Tibial nerve (tissue), 4 donors: ENCODE measurements at places on chromosomes 12 and 14.
A peak's percentile ranks its signal among the peaks of the same experiment; 100 is the strongest.

- DNase-seq, result no peak
Measured at GRCh38 chr12:115037830-115038229, 353.9 kb upstream of the TBX3 start.

GRCh38 chr14:79021766-79022165, 851.6 kb downstream of the NRXN3 start:
- DNase-seq, result no peak

DNA sequence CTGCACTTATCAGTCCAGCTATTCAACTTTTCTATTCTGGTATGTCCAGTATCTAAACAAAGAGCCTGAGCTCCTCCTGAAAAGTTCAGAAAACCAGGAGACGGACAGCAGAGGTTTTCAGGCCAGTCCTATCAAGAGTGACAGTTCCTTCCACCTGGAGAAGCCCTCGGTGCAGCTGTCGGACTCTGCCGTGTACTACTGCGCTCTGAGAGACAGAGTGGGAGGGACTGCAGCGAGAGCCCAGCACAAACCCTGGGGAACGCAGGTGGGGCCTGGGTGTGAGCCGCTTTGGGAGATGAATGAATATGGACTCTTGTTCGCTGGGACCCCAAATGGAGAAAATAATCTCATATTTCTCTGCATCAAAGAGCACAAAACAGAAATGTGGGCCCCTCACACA, 329.8 kb upstream of the OR4E1 start:
- no peak for DNase-seq

- DNase-seq, result no peak
Measured at GRCh38 chr14:76490735-76491134, 114.8 kb downstream of the ESRRB start.

DNA sequence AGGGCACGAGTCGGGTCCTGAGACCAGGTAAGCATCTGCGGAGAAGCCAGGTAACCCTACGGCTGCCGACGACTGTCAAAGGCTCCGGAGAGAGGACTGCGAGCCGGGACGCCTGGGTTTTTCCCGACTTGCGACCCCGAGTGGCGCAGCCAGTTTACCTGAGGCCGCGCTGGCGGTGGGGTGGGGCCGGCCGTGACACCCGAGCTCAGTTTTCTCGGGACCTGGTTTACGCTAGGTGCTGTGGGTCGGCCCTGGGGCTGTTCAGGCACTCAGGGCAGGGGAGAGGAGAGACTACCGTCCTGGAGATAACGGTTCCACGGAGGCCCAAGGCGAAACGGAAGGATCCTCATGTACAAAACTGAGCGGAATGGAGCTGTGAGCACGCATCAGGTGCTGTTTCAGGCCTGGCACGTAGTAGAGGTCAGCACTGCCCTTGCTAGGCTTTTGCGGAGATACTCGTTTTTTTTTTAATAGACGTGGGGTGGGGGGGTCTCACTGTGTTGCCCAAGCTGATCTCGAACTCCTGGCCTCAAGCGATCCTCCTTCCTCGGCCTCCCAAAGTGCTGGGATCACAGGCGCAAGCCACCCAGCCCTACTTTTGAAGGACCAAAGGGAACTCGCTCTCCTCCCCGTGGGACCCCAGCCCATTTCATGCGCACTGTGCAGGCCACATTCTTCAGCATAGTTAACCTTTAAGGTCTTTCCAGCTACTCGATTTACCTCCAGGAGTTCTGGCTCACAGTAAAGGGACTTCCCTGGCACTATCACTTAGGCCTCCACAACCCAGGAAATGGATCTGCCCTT, 471 bp downstream of the MTRFR start:
- DNase-seq, result no peak

DNA sequence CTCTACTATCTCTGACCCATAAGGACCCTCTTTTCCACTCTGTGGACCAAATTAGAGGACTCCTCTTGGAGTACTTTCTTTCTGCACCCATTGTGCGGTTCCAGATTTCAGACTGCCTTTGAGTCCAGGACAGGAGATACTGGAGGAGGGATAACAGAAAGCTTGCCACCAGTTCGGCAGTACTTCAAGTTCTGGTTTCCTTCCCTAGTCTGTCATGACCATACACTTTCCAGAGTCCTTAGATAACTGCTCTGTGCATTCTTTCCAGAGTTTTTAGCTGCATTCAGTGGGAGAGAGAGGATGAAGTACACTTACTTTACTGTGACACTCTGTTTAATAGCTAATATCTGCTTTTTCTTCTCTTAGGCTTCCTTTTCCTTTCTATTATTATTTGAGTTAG, 54.8 kb upstream of the OSBPL8 start:
- DNase-seq, result no peak

- DNase-seq, result no peak
Measured at GRCh38 chr12:112243255-112244110, 118.1 kb downstream of the TRAFD1 start.

DNA sequence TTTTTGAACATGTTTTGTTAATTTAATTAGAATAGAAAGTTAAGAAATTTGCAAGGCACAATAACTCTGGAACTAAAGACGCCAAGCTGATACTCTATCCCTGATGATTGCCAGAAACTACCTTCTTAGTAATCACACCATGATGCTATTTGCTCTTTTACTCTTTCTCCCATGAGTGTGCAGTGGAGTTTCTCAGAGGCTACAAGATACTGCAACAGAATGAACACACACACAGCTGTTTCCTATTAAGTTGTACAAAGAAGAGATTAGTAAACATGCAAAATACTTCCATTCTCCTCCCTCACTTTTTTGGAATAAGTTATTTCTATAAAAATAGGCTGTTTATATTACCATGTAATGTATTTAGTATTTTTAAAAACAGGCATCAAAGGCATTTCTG, 1367.5 kb downstream of the AACS start:
- no peak for DNase-seq

DNA sequence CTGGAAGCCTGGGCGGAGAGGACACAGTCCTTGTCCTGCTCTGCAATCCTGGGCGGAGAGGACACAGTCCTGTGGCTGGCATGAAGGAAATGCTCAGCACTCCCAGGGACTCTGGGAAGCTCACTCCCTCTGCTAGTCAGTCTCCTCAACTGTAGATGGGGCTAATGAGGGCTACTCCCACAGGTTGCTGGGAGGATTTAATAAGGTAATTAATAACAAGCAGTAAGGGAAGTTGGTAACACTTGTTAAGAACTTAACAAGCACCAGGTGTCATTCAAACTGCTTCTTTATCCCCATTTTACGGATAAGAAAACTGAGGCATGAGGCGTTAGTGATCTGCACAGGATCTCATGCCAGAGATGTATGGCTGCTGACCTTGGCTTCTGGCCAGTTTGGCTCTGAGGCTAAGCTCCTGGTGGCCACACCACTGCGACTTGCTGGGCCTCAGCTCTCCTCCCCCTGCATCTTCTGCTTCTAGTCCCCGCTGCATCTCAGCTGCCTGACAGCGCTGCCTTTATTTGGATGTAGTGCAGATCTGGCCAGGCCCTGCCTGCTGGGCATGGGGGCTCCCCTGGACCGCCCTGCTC, 54.1 kb upstream of the BEGAIN start:
- DNase-seq, result no peak

GRCh38 chr12:51923506-51924365, 16.4 kb downstream of the ACVRL1 start:
- DNase-seq, result peak; percentile 39

DNA sequence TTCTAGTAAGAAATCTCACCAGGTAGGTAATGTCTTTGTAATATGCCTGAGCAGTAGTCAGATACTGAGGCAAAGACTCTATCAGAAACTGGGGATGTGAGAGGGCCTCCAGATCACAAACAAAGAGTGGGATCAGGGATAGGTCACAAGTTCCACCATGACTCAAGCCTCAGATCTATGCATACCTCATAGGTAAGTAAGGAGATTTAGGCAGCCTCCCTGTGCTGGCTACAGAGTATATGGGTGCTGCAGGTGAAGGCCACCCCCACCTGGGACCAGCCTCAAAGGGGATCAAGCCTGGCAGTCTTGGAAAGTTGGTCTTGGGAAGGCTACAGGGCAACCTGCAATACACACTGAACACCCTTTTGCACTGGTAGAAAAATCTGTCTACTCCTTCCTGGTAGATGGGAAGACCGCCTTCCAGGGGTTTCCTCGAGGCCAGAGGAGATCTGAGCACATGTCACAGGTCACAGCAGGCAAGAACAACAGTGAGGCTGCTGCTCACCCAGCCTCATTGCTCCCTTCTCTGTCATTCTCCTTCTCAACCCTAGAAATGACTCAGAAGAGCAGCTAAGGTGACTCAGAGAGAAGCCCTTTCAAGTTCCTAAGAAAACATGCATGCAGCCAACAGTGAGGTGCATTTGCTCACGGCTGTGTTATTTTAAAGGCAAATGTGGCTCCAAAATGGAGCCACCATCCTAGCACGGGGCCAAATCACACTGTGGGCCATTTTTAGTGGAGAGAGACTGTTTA, 143.4 kb upstream of the CDKN3 start:
- DNase-seq, result no peak

DNA sequence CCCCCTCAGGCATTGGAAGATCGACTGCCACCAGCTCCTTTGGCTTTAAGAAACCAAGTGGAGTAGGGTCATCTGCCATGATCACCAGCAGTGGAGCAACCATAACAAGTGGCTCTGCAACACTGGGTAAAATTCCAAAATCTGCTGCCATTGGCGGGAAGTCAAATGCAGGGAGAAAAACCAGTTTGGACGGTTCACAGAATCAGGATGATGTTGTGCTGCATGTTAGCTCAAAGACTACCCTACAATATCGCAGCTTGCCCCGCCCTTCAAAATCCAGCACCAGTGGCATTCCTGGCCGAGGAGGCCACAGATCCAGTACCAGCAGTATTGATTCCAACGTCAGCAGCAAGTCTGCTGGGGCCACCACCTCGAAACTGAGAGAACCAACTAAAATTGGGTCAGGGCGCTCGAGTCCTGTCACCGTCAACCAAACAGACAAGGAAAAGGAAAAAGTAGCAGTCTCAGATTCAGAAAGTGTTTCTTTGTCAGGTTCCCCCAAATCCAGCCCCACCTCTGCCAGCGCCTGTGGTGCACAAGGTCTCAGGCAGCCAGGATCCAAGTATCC, 288.7 kb downstream of the NAV3 start:
- no peak for DNase-seq

DNA sequence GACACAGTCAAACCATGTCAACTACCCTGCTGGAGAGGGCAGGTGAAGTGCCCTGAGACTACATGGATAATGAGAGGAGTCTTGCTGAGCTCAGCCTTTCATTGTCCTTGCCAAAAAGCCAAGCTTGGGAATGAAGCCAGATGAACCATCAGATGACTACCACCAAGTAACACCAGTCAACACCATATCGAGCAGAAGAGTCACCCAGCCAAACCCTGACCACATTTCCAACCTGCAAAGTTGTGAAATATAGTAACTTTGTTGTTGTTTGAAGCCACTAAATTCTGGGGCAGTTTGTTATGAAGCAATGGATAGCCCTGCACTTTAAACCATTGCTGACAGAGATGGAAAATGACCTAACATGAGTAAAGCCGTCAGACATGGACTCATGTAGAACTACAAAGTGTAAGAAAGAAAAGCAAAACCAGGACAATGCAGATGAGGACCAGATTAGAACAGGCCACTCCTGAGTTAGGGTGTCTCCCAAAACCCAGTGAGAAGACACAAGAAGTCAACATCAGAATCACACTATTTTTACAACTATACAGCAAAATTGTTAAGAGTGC, 12.5 kb upstream of the CRADD start:
- no peak for DNase-seq

DNA sequence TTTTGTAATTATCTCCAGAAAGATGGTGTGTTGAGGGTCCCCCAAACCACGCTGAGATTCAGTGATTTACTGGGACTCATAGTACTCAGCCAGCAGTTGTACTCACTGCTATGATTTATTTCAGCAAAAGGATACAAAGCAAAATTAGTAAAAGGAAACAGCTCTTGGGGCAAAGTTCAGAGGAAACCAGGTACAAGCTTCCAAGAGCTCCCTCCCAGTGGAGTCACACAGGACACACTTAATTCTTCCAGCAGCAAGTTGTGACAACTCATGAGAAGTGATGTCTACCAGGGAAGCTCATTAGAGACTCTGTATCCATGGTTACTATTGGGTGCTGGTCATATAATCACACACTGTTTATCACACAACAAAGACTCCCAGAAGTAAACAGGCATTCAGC, 38.7 kb downstream of the TTC8 start:
- no peak for DNase-seq

DNA sequence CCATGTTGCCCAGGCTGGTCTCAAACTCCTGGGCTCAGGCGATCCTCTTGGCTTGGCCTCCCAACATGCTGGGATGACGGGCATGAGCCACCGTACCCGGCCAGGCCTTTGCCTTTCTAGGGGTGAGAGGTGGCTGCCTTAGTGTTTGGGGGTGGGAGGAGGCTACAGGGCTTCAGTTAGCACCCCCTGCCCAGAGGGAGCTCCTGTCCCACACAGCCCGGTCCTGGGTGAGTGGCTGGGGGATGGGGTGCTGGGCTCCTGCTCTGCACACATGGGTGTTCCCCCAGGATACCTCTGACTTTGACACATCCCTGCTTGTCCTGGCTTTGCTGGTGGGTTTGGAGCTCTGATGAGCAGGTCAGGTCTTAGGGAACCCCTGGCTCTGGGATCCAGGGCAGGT, 9.9 kb downstream of the ULK1 start:
- no peak for DNase-seq

DNA sequence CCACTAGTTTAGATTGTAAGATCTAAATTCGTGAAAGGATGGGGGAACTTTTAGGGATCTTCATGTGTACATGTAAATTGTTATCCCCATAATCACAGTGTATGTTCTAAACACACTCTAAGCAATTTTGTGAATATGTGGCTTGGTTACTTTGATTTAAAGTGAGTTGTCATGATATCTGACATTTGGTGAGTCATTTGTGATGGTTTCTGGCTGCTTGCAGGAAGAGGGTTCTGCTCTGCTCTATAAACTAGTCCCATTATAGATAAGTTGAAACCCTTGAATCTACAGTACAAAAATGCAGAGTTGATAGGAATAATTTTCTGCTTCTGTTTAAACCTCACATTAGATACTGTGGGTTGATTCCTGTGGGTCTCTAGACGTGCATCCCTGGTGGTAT, 14.8 kb downstream of the GUCY2C start:
- no peak for DNase-seq

GRCh38 chr12:131509701-131510100, 201.2 kb upstream of the SFSWAP start:
- DNase-seq, result no peak

DNA sequence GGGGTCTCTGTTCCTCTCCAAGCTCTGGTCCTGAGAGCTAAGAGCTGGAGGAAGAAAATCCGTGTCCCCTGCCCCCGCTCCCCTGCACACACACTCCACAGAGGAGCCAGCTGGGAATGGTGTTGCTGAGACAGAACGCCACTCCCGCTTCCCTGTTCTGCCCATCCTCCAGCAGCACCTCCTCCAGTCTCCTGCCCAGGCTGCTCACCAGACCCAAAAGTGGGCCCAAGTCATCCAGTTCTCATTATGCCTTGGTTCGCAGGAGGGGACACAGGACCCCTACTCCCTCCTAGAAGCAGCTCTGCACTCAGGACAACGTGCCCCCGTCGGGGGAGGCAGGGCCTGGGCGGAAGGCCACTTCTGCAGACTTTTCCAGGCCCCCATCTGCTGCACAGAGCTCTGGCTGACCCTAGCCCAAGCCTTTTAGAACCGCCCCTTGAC, 830 bp upstream of the TRMT61A start:
- DNase-seq, result no peak

GRCh38 chr14:49946320-49947141, 53.6 kb downstream of the ARF6 start:
- no peak for DNase-seq

GRCh38 chr12:121124402-121125109, 8.1 kb upstream of the P2RX7 start:
- no peak for DNase-seq

GRCh38 chr12:77577791-77578190, 252.9 kb upstream of the NAV3 start:
- no peak for DNase-seq

GRCh38 chr12:114213055-114213581, 192.8 kb downstream of the TBX5 start:
- no peak for DNase-seq

GRCh38 chr12:94973221-94973620, 30.3 kb downstream of the NDUFA12 start:
- no peak for DNase-seq
